ENCODE measurements at places on chromosomes 6 and 20.

- no peak for DNase-seq
Observed at GRCh38 chr6:25014791-25015560, 79.2 kb upstream of the RIPOR2 start.

GRCh38 chr20:41320441-41320840 is 2.9 kb upstream of the ZHX3 start:
- no peak for DNase-seq

DNA sequence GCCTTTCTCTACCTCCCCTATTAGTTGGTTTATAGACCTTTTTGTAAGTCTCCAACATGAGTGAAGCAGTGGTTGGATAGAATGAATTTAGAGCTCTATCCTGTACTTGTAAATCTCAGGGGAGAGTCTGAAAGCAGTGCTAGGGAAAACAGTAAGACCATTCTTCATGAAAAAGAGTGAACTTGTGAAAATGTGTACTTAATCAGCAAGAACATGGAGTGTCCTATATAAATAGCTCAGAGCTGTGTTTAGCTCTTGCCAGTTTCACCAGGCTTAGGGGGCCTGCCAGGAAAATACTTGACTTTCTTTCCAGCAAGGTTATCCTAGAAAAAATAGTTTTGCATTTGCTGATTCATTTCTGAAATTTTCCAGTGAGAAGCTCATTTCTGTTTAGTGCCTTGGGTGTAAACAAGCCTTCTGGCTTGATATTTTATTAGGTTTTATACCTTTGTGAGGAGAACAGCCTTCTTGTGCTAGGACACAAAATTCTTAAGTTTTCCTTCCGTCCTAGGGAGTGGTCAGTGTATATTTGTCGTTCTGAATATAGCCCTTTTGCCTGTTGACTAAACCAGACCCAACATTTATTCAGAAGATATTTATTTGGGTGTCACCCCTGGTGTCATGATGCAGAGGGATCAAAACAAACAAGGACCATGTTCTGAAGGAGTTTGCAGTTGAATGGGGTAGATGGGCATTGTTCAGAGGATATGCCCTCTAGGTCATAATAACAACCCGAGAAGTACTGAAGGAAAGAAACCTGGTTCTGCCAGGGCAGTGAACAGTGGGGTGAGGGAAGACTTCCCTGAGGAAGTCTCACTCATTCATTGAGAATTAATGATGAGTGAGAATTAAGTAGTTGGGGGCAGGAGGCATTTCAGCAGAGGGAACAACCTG is 7.6 kb downstream of the ARFGEF2 start:
- no peak for DNase-seq

DNA sequence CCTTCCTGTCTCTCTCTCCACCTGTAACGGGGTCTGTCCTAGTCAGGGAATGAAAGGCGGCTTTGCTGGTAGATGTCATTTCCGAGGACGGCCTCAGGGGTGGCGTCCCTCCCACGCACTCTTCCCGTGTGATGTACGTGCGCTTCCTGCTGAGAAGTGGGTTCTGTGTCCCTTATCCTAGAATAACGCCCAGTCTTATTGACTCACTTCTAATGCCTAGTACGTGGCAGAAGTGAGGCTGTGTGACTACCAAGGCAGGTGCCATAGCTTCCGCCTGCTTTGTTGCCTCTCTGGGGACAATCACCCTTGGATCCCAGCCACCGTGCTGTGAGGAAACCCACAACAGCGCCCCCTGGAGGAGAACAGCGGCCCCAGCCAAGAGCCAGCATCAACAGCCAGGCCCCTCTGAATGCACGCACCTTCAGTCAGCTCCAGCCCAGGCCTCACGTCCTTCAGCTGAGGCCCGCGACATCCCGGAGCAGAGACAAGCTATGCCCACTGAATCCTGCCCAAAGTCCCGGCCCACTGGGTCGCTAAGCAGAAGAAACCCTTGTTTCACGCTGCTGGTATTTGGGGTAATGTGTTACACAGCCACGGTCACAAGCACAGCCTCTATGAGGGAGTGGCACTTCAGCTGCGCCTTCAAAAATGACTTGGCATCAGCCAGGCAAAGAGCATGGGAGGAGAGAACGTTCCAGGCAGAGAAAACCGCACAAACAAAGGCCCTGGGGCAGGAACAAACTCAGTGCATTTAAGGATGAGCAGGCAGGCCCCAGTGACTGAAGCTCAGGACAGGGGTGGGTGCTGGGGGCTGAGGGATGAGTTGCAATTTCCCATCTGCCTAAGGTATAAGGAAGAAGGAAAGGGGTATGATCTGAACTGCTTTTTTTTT is 224.2 kb downstream of the NFATC2 start:
- peak; percentile 82 for DNase-seq

GRCh38 chr6:37531437-37532036 is 31.8 kb upstream of the CCDC167 start:
- DNase-seq: no peak

DNA sequence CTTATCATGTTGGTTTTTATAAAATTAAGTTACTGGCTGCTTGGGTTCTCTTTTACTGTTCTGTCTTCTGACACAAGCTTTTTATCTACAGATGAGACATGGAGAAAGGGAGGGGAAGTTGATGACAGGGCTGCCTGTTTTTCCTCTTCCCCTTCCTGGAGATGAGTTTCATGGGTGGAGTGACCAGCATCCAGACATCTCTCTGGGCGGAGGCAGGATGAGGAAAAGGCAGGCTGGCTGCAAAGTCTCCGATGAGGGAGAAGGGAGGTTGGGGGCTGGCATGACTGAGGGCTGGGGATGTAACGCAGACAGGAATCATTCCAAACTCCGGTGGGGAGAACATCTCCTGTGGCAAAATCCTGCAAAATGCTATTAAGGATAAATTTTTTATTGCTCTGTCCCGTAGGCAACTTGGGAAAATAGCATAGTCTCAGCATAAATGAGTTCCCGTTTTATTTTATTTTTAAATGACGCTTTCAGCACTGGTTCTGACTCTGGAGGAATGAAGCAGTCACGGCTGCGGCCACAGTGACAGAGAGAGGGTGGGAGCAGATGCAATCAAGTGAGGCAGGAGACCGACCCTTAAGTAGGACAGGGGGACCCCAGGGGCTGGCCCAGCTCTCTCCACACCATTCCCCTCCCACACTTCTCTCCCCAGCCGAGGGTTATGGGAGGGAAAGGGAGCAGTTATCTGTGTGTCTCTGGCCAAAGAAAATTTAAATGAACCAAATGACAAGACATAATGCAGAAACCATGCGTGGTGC is 108.8 kb upstream of the PMEPA1 start:
- no peak for DNase-seq

- no peak for DNase-seq
Observed at GRCh38 chr6:36850021-36850420, 10.8 kb upstream of the CPNE5 start.
